ENCODE measurements at places on chromosomes 4 and X.

- no peak for DNase-seq
Measured at GRCh38 chrX:148146121-148146520, 165.0 kb downstream of the FMR1NB start.

GRCh38 chr4:98470366-98470765 is 188.0 kb downstream of the TSPAN5 start:
- no peak for DNase-seq

DNA sequence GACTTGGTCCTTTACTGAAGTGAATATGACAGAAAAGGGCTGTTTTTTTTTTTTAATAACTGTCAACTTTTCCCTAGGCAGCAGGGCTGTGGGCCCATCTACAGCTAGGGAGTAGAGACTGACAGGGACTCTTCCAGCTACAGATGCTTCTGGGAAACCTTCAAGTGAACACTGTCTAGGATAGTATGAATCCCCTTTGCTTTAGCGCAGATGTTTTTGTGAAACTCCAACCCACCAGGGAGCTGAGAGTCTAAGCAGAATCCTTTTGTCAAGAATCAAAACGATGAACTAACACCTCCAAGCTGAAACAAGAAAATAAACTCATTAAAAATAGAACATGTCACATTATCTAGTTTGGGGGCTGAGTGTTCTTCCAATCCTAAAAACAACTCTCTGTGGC is 219.7 kb upstream of the FGF13 start:
- DNase-seq = no peak

- no peak for DNase-seq
Measured at GRCh38 chr4:96016634-96017299, 176.9 kb downstream of the PDHA2 start.

DNA sequence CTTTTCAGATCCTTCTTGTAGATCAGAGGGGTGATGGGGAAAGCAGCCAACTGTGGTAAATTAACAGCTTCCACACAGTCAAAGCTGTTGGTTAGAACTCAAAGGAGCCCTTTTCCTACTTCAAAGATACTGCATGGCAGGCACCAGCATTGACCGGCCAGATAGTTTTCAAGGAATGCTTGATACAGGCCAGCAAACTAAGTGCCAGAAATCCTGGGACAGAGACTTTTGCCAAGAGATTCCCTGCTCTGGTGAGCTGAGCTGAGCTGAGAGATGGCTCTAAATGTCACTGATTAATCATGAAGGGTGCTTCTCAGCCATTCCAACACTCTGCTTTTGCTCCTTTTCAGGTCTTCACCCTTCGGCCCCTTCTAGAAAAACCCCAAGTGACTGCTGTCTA is 131.6 kb upstream of the MED14 start:
- DNase-seq = no peak

DNA sequence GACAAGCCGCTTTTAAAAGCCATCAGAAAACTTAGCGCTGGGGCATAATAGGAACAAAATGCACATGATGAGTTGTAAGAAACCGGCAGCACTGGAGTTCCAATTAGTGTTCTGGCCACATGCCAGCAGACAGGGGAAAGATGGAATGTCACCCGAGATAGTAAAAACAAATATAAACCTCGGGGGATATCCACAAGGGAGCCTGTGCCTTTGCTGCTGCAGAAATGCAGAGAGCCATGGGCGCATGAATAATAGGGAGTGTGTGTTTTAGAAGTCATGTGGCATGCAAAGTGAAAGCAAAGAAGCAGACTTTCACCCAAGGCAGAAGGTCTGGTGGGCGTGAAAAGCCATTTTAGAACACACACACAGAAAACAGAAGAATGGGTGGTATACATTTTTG is 19.1 kb downstream of the GPRASP3 start:
- DNase-seq = no peak

DNA sequence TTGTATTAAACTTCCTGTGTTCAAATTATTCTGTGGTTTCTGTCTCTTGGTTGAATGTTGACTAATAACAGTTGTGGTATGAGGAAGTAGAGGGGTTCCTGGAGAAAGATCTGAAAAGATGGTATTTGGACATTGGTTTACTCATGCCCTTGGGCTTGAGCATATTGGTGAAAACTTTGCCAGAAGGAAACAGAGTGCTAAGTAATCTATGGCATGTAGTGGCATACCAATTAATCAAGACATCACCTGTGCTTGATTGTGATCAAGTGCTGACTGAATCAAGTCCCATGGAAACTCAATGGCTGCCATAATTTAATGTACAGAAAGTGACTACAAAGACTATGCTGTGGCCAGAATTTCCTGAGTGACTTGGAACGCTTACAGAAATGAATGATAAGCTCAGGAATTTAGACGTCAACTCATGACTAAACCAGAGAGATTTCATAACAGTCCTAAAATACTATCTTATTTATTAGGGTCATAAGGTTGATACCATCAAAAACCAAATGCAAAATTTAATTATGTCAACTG is 2062.9 kb downstream of the ARAP2 start:
- no peak for DNase-seq

DNA sequence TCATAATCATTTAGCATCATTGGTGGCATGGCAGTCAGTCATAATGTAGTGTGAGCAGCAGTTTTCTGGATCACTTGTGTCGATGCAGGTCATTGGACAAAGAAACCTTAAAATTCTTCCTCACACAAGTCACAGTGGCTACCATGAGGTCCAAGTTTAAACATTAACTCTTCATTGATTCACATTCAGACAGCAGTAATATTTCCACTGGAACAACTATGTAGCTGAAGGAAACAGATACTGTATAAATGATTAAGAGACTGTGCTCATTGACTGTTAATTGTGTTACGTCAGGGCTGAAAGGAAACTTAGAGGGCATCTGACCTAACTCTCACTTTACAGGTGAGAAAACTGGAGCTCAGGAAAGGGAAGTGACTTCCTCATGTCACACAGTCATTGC is 261.8 kb downstream of the KLHL13 start:
- DNase-seq = no peak

- no peak for DNase-seq
Measured at GRCh38 chr4:104524591-104524990, 29.9 kb upstream of the CXXC4 start.

DNA sequence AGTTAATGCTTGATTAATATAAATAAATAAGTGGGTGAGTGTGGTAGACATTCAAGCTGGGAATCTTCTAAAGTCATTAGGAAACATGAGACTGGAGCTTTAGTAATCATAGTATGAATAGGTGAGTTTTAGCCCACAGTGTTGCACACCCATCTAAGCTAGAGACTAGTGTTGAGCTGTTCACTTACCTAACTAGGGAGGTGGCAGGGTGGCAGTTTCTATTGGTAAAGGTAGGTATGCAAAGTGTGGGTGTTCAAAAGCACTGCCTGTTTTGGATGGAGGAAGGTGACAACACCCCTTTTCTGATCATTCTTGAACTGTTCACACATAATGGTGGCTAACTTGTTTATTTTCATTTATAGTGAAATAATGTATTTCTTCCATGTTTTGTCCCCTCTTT is 41.3 kb downstream of the PLS3 start:
- DNase-seq = no peak

DNA sequence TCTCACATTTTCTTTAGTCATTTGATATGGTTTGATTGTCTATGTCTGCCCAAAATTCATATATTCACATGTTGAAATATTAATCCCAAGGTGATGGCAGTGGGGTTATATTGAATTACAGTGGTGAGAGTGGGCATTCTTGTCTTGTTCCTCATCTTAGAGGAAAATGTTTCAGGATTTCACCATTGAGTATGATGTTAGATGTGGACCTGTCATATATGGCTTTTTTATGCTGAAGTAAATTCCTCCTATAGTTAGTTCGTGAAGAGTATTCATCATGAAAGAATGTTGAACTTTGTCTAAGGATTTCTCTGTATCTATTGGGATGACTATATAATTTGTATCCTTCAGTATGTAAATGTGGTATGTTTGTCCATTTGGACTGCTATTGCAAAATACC is 512.3 kb upstream of the EPHA5 start:
- no peak for DNase-seq

GRCh38 chrX:41302370-41302769 is 31.6 kb upstream of the DDX3X start:
- DNase-seq = no peak

DNA sequence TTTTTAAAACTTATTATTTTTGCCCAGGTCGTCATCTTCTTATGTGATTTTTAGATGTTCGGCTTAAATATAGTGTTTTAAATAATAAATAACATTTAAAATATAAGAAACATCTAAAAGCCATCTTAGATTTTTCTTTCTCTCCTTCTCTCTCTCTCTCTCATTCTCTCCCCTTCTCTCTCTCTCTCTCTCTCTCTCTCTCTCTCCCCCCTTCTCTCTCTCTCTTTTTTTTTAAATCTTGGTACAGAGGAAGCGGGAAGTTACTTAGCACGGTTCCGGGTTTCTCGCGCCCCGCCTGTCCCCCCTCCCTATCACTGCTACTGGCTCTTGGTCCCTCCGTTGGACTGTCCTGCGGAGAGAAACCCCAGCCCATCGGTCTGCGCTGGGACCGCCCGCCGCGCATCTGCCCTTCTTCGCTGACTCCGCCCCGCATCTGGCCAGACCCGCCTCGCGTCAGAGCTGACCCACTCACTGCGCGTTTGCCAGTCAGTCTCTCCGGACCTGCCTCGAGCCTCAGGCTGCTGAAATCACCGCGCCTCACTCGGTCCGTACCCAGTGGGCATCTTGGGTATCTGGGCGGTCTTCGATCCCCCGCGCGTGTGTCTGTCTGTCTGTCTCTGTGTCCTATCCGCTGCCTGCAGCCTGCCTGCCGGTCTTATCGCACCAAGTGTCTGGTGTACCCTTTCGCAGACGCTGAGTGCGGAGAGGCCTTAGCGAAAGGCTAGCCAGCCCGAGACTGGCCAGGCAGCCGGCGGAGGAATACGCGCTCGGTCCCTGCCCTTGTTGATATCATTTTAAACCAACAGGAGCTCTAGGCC is at the start of gene PABPC5:
Gene PABPC5, plus strand, starts transcription at position 489 of the 818 bp plus-strand sequence. CDS start 739 bp downstream, outside the sequence.
- no peak for DNase-seq

DNA sequence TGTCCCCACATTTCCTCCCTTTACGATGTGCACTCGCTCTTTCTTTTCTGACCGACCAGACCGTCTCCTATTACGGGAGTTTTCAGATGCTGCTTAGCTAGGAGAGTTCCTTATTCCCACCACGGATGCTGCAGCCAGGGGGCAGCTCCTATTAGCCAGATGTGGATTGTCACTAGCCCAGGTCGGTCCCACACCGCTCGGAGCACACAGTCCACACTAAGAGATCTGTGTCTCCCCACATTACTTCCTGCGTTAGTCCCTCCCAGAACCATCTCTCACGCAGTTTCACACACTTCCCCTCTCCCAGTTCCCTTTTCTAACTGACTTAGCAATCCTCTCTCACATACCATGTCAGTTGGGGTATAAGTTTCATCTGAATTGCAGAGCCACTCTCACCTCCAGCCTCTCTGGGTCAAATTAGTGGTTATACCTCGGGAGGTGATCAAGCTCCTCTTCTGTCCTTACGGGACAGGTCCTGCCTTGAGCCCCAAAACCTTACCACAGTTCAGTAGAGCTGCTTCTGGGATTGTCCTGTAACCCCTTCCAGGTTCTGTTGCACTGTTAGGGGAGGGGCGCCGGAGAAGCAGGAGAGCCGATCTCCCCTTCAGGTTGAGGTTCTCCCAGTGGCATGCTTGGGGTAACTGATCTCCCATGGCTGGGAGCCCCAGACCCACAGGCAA is 28.2 kb downstream of the SULT1E1 start:
- DNase-seq = no peak
